KBM-7 (cell line): ENCODE measurements at places on chromosomes 7 and 10.

GRCh38 chr10:115957012-115957399 is 316.0 kb downstream of the GFRA1 start:
- DNase-seq: no peak

DNA sequence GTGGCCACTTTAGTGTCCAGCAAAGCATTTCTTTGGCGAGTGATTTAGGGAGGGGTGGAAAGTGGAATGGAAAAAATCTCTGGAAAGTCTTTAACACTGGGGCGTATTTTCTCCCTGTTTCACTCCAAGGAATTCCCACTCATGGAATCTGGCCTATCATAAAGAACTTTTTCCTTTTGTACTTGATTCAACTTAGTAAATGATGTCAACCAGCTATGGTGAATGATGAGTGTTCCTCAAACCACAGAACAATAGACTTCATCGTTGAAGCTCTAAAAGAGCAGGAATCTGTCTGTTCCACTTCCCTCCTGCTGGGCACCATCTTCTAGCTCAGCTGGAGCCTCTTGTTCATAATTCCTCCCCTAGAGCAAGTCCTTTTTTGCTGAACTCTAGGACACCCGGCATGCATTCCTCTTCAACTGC is 66.5 kb downstream of the EPDR1 start:
- no peak for DNase-seq

- no peak for DNase-seq
These were observed 131.8 kb downstream of the HECW1 start for GRCh38 chr7:43244232-43244631.

DNA sequence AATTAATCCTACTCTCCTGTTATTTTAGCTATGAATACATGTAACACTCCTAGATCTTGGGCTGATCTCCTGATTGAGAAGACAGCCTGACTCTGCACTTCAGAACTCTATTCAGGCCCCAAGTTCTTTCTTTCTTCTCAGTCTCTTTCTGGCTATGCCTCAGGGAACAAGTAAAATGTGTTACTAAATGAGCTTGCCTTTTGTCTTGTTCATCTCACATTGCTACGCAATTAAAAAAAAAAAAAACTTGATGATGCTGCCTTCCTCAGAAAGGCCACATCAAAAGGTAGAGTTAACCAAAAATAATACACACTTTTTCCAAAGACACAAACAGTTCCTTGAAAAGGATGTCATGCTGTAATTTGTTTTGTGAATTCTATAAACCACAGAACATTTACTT is 258.1 kb downstream of the TWIST1 start:
- DNase-seq: no peak
